Activated CD4-positive, alpha-beta memory T cell treated with anti-CD3 and anti-CD28 coated beads for 36 hours (primary cell): ENCODE measurements at places on chromosomes 7 and 10. TPM values are rescaled to one million over a fixed set of nuclear protein-coding genes. Genes with fewer than 3 reads are reported as not detected.

Gene RHOBTB1
- not detected for total RNA-seq

DNA sequence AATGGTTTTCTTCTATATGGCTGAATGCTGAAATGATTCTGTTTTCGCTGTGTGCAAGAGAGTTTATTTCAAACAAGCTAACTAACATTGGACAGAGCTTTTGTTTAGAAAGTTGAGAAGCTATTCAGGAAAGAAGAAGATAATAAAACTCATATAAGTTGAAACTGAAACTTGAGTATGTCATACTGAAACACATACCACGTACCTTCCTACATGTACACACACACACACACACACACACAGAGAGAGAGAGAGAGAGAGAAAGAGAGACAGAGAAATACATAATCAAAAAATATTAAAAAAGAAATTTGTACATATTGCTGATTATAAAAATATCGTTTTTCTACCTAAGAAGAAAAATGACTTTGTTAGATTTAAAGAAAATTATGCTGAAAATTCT lies 561.9 kb upstream of the KCND2 start:
- DNase-seq, result no peak

DNA sequence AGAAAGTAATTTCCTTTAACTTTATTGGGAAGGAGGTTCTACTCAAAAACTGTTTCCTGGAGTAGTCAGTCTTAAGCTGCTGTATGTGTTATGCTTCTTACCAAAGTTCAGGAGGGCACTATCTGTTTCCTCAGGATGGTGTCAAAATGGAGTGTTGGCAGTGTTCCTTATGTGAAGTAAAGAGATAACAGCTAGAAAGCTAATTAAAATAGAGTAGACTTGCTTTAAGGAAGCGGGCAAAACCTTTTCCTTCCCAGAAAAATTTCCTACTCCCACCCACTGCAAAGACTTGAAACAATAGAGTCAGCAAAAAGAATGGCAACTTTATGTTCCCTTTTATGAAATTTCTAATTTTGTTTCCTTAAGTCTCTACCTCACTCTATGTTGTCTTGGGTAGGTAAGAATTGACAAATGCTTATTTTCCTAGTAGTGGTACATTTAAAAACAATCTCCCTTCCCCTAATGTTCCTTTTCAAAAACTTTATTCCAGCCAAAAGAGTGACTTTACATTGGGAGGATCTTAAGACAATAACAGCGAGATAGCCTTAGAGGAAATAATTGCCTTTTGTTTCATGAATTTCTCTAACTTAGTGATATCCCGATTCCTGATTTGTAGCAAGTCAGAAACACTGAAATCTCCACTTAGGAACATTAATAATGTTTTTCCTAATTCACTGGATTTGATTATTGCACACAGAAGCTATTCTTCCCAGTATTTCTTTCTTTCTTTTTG lies 26.5 kb upstream of the ENTPD1 start:
- no peak for DNase-seq

DNA sequence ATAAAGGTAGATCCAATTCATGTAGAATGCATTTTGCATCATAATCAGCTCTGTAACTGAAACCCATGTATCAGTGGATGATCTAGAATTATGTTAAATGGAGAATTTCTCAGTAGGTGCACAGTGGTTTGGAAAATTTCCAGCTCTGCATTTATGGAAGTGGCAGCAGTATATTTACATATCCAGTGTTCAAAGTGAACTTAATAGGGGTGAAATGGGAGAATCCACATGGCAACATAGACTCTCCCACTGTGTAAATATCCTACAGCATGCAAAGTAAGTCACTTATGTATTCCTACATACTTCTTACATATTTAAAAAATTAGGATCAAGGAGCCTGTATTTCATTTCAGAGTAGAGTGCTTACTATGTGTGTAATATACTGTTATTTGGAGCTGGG lies 35.3 kb downstream of the CDC14C start:
- DNase-seq, result no peak

DNA sequence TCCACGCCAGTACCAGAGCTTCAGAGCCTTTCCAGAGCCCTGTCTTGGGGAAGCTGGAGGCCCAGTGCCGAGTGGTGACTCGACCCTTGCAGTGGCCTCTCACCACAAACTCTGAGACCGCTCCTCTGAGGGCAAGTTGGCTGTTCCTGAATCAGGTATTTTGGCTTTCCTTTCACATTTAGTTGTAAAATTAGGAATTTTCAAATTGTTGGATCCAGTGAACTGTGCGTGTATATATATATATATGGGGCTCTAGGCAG lies 128.7 kb upstream of the UNC5B start:
- no peak for DNase-seq

GRCh38 chr7:132240821-132241422 lies 335.3 kb downstream of the PLXNA4 start:
- no peak for DNase-seq
